Glomerular endothelial cell (primary cell): ENCODE measurements at places on chromosomes 1 and 21. TPM values are rescaled to one million over a fixed set of nuclear protein-coding genes. Genes with fewer than 3 reads are reported as not detected.

GRCh38 chr1:202049129-202049528 lies 38.7 kb downstream of the ELF3 start:
- DNase-seq, result no peak

The OLFML2B gene
- 0.53 and 3.4 TPM in 2 replicates for total RNA-seq

DNA sequence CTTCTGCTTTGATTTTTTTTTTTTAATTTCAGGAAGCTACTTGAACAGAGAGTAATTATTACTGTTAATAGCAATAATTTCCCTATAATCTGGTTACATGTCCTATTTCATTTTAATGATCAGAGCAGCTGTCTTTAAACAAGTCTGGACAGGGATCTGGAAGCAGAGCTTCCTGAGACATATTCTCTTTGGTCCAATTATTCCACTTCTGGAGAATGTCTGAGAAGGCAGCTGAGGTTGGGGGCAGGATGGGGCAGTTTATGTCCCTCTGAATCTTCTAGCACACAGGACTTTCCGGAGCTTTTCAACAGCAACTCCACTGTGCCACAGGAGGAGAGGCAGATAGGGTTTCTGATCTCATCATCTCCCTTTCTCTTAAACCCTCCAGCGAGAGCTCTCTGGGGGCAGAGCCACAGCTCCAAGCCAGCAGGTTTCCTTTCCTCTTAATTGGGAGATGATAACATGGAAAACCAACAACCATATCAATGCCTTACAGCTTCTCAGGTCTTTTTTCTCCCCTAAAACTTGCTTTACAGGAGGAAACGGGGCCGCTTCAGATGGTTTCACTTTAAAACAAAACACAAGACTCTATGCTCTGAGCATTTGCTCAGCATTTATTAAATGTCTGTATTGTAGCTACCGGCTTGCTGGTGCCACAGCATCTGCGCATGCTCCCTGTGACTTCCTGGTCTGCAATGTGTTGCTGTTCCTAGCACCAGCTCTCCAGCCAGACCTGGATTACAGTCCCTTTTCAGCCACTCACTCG lies 425.7 kb upstream of the USP24 start:
- no peak for DNase-seq

The SLAMF1 gene
- total RNA-seq, result not detected in 2 replicates

- no peak for DNase-seq
Measured at GRCh38 chr1:110605901-110606656, at the start of gene KCNA2. TSS of gene KCNA2 (minus strand) at chr1:110606358. CDS start at chr1:110604782, 1,576 bp downstream.

The CFHR5 gene
- total RNA-seq, result not detected in 2 replicates

- DNase-seq, result no peak
Measured at GRCh38 chr21:14917762-14918161, 147.0 kb downstream of the NRIP1 start.

DNA sequence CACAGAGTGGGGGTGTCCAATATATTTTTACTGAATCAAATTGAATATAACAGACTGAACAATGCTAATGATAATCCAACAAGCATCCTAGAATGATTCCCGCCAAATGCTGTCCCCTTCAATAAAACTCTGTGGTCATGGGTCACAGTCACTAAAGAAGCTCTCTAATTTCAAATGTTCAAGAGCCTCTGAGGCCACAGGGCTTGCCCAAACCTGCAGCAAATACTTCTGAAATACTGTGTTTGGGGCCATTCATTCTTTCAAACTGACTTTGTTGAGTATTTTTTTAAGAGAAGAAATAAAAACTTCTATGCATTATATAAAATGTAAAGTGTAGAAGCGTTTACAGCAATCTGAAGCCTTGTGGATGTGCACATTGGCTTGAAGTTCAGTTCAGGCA lies 7.6 kb upstream of the BEND5 start:
- DNase-seq, result no peak

DNA sequence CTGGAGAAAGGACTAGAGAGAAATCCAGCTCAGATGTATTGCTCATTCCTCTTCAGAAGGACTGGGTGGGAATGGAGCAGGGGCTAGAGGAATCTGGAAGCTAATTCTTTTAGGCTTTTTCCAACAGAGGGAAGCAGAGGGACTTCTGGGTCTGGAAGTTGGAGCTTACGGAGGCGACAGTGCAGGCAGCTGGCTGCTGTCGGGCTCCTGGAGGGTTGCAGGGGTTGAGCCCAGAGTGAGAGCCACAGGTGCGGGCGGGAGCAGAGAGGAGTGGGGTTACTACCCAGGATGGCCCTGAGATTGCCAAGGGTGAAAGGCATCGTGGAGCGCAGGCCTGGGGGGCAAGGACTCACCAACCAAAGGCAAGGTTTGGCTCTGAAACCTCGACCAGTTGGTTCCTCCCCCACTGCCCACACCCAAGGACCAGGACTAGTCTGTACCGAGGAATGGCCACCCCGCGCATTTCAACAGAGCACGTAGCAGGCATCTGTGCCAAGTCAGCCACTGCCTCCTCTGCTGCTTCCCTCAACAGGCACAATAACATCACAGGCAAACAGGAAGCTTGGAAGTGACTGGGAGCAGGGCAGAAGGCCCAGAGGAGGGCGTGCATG lies 22.7 kb upstream of the EDN2 start:
- no peak for DNase-seq
